Stimulated activated CD4-positive, alpha-beta T cell treated with anti-CD3 and anti-CD28 coated beads, Interleukin-1b, Interleukin-23, amount 100 ng/mL, for 1 hour (primary cell): ENCODE measurements at places on chromosomes 2 and 18.

DNA sequence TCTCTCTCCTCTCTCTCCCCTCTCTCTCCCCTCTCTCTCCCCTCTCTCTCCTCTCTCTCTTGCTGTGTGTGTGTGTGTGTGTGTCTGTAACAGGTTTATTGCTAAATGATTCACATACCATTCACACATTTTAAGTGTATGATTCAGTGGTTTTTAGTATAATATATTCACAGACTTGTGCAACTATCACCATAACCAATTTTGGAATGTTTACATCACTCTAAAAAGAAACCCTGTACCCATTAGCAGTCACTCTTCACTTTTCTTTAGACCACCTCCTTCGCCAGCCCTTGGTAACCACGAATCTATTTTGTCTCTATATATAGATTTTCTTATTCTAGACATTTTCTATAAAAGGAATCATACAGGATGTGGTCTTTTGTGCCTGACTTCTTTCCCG lies 11.4 kb downstream of the THNSL2 start:
- DNase-seq, result no peak

DNA sequence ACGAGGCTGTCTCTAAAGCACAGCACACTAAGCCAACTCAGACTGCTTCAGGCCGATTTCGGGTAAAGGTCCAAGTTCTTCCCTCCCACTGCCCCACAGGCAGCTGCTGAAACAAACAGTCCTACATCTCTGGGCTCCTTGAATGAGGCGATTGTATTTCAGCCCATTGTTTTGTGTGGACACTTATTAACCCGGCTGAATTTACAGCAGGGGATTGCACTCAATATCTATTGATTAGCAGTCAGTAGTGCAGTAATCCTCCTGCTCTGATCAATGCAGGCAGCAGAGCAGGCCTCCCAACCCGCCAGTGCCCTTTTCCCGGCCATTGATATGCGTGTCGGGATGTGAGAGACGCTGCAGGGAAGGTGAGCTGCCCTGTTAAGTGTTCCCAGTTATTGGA lies 330.1 kb downstream of the CMPK2 start:
- no peak for DNase-seq

DNA sequence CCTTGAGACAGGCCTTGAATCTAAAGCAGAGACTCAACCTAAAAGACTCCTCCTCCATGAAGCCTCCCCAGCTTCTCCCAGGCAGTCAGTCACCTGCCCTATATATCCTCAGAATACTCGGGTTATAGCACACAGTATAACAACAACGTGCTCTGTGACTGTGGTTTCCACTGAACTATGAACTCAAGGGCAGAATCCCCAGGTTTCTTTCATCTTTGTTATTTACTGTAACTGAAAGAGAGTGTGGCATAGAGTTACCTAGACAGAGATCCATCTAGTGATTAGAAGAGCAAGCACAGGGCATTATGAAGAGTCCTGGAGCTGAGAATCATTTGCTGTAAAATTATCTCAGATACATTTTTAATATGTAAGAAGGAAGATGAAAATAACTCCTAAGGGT lies 281.6 kb upstream of the ZNF521 start:
- no peak for DNase-seq

GRCh38 chr2:240588006-240588655 lies 1.6 kb downstream of the CAPN10 start:
- no peak for DNase-seq

- no peak for DNase-seq
Measured at GRCh38 chr2:226652983-226653765, 146.4 kb downstream of the IRS1 start.

GRCh38 chr2:99806758-99807157 lies 316.9 kb upstream of the REV1 start:
- DNase-seq, result no peak

DNA sequence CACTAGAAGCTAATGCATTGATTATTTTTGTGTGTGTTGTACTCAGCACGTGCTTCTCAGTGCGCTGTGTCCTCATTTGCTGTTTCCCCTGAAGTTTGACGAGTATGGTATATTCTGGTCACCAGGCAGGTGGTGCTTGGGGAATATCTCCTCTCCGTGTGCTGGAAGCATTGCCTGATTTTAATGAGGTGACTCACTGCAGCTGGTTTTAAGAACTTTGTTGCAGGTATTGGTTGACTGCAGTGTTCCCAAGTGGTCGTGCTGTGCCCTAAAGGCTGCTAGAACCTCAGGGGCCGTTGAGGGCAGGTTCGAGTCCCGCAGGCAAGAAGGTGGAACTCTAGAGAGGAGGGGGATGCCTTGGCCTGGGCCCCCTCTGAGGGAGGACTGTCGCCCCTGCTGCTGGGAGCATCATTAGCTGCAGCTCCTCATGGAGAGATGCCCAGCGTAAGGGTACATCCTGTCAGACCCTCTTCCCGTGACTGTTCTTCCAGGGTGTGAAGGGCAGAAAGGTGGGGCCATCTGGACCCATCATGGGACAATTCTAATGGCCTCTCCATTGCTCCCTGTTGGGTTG lies 82.6 kb downstream of the AGAP1 start:
- DNase-seq, result no peak

DNA sequence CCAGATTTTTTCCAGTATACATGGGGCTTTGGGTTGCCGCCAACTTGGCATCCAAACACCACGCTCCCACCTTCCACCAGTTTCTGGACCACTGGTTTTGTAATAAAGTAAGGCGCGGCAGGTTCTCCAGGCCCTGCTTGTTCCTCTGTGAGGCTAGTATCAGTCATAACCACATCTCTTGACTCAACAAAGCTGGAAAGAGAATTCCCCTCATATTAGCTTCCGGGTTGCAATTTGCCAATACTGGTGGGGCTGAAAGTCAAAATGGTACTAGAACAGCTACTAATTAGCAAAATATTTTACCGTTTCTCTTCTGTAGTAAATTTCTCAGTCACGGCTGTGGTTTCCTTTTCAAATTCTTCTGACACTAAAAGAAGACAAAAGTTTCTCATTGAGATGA lies 25.0 kb downstream of the TTN start:
- DNase-seq, result no peak

DNA sequence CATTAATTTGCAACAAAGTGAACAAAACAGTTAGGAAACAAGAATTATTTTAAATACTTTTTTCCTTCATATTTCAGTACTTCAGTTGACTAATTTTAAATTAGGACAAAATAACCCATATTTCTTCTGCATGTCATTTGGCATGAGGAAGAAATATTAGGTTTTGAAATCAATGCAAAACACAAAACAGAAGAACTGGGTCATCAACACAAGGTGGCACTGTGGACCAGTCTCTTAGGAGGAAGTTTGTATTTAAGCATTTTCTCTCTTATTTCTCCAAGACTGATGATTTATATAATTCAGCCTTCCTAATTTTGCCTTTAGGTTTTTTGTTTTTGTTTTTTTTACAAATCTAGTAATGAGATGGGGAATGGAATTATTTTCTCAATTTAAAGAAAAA lies 352.8 kb upstream of the KCNH7 start:
- no peak for DNase-seq

GRCh38 chr2:201701646-201702045 lies 3.2 kb upstream of the MPP4 start:
- DNase-seq, result no peak

GRCh38 chr2:136407117-136407951 lies 289.4 kb upstream of the CXCR4 start:
- DNase-seq, result no peak

DNA sequence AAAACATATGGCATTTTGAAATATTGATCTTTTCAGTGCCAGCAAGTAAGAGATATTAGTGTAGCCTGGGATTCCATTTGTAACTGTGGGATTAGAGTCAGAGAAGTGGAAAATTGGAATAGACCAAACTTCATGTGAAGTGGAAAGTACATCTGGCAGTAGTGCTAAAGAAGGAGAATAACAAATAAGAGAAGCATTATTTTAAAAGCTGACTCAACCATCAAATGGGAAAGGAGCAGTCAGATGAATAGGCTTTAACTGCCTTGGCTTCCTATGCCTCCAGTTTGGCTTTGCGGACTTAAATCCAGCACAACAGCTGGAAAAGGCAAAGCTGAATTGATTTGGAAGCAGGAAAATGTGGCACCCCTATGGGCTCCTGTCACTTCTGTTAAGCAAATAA lies 623.1 kb downstream of the TSN start:
- no peak for DNase-seq

GRCh38 chr2:2272841-2273240 lies 58.2 kb downstream of the MYT1L start:
- no peak for DNase-seq

DNA sequence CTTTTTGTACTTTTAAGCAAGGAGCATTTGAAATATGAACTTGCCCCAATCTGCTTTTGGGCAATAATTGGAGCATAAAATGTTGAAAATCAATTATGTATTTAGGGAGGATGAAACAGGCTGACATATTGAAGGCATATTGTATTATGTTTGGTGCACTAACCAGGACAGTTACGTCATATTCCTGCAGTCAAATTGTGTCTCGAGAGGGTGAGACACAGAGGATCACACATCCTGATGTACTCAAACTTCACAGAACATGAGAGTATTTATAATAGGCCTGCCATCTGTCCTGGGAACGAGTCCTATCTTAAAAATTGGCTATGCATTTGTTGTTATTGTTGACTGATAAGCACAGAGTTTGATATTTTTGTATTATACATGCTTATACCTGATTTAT lies 44.7 kb downstream of the TANC1 start:
- DNase-seq, result no peak

DNA sequence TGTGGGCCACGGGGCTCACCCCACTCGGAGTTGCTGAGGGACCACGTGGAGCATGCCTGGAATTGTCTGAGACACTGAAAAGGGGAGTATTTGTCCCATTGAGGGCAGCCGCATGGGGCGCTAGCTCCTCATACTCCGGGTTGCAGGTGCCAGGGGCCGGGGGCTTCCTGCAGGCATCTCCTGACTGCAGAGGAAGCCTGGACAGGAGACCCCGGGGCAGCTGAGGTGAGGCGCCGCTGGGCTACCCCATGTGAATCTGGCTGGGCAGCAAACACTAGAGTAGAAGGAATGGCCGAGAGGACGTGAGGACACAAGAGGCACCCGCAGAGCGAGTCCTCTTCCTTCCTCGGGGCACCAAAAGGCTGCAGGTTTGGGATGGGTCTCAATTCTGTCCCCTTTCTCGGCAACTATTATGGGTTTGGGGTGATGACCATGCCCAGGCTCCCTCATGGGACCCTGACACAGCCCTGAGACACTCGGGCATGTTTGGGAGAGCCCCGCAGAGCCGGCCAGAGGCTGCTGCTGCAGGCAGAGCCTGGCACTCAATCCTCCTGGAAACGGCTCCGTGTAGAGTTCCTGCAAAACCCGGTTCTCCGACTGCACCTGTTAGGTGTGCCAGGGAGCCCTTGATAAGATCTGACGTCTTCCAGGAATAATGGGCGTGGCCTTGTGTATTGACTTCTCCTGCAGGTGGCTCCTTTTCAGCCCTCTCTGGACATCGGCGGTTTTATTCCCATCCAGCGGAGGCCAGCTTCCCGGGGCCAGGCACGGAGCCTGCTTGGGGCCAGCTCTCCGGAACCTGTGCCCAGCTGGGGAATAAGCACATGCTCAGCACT lies 77.0 kb downstream of the CTIF start:
- no peak for DNase-seq

DNA sequence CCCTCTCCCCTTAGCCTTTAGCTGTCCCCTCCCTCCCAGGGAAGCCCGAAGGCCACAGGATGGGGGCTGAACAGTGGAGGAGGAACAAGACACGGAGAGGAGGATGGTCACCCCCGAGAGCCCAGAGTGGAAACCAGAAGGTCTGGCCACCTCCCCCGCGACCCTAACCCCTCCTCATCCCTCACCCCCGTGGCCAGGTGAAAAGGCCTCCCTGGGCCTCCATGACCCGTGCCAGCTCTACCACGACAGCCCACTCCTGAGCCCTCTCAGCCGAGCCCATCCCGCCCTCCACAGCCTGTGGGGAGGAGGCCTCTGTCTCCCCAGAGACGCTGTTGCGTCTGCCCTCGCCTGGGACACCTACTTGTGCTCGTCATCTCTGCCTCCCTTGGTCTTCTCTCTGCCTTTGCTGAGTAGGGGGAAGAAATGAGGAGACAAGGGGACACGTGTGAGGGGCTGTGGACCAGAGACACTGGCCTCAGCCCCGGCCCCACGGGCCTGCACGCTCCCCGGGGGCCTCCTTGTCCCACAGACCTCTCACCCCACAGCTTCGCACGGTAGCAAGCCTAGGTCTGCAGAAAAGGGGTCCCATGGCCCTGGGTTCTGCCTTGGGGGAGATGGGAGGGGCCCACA lies 32.5 kb upstream of the OTOF start:
- DNase-seq, result no peak

DNA sequence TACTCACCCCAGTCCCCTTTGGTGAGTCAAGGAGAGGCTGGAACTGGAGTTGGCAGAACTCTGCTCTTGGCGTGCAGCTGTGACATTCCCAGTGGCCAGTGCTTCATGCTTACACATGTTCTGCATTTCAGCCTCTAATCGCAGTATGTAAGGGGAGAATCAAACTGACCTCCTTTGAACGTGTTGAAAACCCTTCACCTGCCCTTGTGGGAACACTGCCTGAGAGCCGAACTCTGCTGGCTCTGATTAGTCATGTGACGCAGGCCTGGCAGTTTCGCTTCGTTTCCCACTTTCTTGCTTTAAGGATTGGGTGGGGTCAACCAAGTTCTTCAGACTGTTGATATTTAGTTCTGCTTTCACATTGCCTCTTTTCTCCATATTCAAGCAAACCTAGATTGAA lies 173.8 kb upstream of the BCL2L11 start:
- DNase-seq, result no peak

- DNase-seq, result peak; percentile 43
Measured at GRCh38 chr2:47323009-47323821, 79.7 kb upstream of the MSH2 start.

- DNase-seq, result no peak
Measured at GRCh38 chr18:35616074-35616473, 34.5 kb downstream of the GALNT1 start.

- no peak for DNase-seq
Measured at GRCh38 chr2:161273038-161273760, 35.0 kb upstream of the PSMD14 start.

DNA sequence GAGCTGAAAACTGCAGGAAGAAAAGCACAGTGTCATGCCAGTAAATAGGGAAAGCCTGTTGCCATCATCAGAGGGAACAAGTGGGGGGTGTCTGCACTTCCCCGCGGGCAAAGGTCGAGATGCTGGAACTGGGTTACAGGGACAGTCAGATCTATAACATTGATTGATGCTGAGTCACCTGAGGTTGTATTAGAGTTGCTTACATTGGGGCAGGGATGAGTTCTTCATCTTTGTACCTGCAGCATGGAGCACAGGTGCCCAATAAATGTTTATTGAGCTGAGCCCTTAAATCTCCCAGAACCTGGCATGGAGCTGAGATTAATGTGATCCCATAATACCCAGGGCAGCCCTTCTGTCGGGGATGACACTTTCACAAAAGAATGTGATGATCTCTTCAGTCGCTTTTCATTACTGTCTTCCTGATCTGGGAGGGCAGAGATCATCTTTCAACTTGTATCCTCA lies 5.9 kb upstream of the RNF152 start:
- no peak for DNase-seq

DNA sequence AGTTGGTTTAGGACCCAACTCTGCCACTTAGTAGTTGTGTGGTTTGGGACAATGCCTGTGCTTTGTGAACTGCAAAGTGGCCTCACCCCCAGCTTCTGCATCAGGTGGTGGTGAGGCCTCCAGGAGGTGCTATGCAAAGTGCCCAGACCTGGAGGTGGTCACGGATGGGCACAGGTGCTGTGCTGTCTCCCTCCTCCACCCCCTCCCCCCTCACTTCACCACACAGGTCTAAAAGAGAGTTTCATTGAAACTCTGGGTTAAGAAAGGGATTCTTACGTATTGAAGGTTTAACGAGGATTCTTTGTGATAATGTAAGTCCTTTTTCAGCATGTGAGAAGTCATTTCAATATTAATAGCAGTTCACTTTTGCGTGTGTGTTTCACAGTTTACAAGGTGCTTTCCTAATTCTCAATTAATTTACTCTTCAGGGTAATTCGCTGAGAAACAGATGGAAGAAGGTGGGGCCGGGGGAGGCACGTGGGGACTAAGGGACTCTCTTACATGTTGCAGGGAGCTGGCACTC lies 369.9 kb downstream of the LPIN1 start:
- no peak for DNase-seq
